Small intestine (tissue), 16 donors: ENCODE measurements at places on chromosomes 4 and X. TPM values are rescaled to one million over a fixed set of nuclear protein-coding genes. Genes with fewer than 3 reads are reported as not detected.

Gene F11
- polyA plus RNA-seq = 4.2 TPM

DNA sequence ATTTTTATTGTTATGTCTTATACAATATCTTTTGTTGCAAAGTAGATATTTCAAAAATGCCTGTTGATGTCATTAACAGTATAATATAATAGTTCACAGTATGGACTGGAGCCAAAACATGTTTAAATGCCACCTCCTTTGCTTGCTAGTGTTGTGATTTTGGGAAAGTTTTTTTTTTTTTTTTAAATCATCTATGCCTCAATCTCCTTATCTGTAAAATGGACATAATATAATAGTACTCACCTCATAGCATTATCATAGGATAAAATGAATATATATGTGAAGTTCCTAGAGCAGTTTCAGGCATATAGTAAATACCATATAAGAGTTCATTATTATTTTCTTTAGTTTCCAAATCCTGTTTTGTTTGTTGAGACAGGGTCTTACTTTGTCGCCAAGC lies 18.3 kb upstream of the MRPL1 start:
- H3K27ac ChIP-seq = no peak overlapping the region
- H3K36me3 ChIP-seq = no peaks in the 10 kb centered on the region
- no peak for DNase-seq

GRCh38 chr4:8330821-8331574 lies 61.4 kb downstream of the HTRA3 start:
- no peaks in the 10 kb centered on the region for H3K4me1 ChIP-seq
- no peak overlapping the region for H3K4me3 ChIP-seq
- DNase-seq = no peak
- H3K36me3 ChIP-seq = no peaks in the 10 kb centered on the region
- H3K27ac ChIP-seq = no peak overlapping the region
- H3K27me3 ChIP-seq = no peaks in the 10 kb centered on the region

DNA sequence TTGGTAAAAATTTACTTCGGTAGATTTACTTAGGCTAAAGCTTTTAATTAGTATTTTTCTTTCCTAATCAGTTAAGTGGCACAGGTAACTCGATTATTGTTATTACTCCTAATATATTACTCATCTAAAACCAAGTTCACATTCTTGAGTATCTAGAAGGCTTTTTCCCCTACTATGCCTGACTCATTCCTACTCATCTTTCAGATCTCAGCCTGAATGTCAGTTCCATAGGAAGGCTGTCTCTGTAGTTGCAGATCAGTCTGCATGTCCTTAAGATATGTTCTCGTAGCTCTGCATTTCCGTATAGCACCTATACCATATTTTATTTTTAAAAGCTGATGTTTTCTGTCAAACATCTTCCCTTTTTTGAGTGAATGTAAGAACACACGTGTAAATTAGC lies 5.9 kb upstream of the FAM184B start:
- no peak overlapping the region for H3K4me3 ChIP-seq
- H3K4me1 ChIP-seq = no peaks in the 10 kb centered on the region
- peaks cover 2% of the 10 kb centered on the region for H3K27me3 ChIP-seq
- no peaks in the 10 kb centered on the region for H3K36me3 ChIP-seq

- no peak for DNase-seq
- no peaks in the 10 kb centered on the region for H3K4me1 ChIP-seq
- peaks cover 5% of the 10 kb centered on the region for H3K27me3 ChIP-seq
- H3K36me3 ChIP-seq = no peaks in the 10 kb centered on the region
- no peak overlapping the region for H3K27ac ChIP-seq
- H3K4me3 ChIP-seq = no peak overlapping the region
Measured at GRCh38 chr4:145319751-145320150, 139.4 kb upstream of the OTUD4 start.

DNA sequence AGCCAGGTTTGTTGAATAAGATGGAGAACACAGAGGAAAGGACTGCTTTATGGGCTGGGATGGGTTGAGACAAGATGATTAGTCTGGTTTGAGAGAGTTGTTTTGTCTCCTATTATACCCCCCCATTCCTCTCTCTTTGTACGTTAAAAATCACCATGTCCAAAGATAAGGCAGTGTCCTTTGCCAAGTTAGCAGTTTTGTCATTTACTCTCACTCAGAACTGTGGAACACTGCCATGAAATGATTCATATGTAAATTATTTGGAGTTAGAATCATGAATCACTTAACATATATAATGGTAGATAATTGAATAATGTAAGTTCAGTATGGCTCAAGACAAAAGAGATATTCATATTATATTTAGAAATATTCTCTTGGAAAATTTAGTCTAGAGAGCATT lies 151.3 kb downstream of the DCLK2 start:
- no peaks in the 10 kb centered on the region for H3K4me1 ChIP-seq
- H3K27me3 ChIP-seq = no peaks in the 10 kb centered on the region
- no peak overlapping the region for H3K4me3 ChIP-seq
- H3K27ac ChIP-seq = no peak overlapping the region

Gene LEF1
- polyA plus RNA-seq = 2.7 TPM

GRCh38 chr4:115053313-115053712 lies 60.1 kb downstream of the NDST4 start:
- H3K36me3 ChIP-seq = no peaks in the 10 kb centered on the region
- no peaks in the 10 kb centered on the region for H3K27me3 ChIP-seq
- H3K4me1 ChIP-seq = no peaks in the 10 kb centered on the region
- no peak for DNase-seq
- H3K4me3 ChIP-seq = no peak overlapping the region
- H3K27ac ChIP-seq = no peak overlapping the region
